ENCODE measurements at places on chromosomes 1 and 21.

DNA sequence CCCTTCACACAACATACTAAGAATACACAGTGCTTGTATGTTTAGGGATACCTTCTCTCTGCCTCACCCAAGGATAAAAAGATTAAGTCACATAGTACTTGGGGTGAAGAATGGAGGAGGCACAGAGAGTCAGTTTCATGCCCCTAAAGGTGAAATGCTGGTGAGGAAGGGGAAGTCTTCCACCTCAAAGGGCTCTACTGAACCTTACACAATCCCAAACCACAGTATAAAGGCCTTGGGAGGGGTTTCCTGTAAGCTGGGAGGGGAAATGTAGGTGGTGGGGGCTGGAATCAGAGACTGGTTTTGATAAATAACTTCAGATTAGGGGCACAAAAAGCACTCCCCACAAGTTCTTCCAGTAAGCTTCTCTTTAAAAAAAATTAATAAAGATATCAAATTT, 3.5 kb downstream of the MINDY1 start:
- DNase-seq: no peak

DNA sequence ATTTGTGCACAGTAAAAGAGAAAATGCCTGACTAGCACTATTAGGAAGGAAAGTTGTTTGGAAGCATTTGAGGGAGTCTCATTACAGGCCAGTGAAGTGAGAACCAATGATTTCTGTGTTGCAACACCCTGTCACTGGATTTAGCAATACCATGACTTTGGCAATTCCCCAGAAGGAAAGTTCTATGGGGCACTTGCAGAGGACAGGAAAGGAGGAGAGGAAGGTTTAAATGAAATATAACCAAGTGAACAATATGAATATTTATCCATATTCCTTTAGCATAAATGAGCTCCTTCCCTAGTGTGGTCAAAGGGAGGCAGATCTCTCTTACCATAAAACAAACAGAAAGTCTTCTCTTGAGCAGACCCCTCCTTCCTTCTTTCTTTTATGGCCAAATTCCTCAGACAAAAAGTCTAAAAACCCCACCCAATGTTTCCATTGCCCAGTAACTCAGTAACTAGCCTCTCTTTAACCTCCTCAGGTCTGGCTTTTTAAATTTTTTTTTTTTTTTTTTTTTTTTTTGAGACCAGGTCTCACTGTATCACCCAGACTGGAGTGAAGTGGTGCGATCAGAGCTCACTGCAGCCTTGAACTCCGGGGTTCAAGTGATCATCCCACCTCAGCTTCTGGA, 5.5 kb downstream of the TLR5 start:
- DNase-seq: no peak

- no peak for DNase-seq
These were observed 30.3 kb downstream of the SMIM12 start for GRCh38 chr1:34829250-34829649.

DNA sequence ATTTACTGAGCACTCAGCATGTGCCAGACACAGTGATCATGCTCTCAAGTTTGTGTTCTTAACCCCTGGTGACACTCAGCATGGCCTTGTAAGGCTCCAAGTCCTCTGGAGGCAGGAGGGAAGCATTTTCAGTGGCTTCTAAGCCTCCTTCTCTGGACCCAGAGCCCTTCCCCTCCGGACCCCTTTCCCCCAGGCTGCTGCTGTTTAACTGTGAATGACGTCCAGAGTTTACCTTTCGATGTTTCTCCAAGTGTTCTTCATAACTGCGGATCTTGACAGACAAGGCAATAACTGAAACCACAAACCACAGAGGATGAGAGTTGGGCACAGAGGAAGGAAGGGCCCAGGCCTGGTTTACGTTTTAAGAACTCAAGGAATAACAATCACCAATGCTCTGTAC, 6.5 kb downstream of the MRPS15 start:
- no peak for DNase-seq

- DNase-seq: no peak
These were observed 609.8 kb upstream of the NCAM2 start for GRCh38 chr21:20388400-20388799.

- DNase-seq: no peak
These were observed 52.0 kb downstream of the HLCS start for GRCh38 chr21:36914244-36915013.

GRCh38 chr1:209756615-209757445, 977 bp downstream of the TRAF3IP3 start:
- DNase-seq: no peak
